ENCODE measurements at places on chromosomes 1 and 21.

GRCh38 chr1:27869719-27870085 is 2.6 kb upstream of the THEMIS2 start:
- DNase-seq: no peak

DNA sequence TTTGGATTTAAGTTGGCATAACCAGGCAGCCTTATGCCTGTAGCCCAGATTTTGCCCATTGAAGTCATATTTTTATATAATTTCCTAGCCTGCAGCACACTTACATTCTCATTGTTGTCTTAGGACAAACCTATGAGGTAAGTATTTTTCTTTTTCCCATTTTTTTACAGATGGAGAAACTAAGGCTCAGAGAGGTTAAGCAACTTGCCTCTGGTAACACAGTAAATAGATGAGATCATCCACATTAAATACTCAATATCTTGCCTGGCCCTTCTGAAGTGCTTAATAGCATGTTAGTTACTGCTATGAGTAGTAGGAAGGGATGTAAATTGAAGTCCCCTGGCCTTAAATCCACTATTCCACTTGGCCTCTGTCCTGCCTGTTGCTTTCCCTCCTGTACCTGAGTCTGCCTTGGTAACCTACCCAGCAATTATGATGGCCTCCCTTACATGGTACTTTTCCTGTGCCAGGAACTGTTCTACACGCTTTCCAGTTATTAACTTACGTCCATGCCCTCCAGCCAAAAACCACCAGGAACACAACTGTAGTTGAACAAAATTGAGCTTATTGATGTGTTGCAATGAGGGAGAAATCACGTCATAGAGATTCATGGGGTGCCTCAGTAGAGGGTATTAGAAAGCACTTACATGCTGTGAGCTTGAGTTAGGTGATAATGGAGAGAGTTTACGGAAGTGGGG is 111.6 kb upstream of the FGGY start:
- DNase-seq: no peak

DNA sequence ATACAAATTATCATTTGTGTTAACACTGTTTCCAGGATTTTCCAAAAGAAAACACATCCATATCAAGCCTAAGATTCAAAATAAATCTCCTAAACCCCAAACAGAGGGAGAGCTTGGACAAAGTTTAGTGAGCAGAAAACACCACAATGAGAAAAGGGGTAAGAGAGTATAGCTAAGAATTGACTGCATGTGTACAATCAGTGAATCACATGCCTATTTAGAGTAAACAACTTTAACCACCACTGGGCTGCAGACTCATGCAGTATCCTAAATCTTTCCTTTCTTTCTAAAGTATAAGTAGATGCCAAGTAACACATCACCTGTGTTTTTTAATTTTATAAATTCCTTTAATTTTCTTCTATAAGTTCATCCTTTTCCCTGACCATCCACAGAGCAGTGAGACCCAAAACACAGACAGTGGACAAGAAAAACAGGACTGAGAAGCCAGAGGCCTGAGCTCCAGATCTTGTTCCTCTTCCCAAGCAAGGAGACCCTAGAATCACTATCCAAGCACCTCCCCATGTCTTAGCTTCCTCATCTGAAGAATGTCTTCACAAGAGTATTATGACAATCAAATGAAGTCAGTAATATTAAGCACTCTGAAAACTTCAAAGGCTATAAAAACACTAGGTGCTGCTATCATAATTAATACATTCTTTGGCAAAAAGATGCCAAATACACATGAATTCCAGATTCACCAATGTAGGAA is 93.1 kb downstream of the VAV3 start:
- no peak for DNase-seq

DNA sequence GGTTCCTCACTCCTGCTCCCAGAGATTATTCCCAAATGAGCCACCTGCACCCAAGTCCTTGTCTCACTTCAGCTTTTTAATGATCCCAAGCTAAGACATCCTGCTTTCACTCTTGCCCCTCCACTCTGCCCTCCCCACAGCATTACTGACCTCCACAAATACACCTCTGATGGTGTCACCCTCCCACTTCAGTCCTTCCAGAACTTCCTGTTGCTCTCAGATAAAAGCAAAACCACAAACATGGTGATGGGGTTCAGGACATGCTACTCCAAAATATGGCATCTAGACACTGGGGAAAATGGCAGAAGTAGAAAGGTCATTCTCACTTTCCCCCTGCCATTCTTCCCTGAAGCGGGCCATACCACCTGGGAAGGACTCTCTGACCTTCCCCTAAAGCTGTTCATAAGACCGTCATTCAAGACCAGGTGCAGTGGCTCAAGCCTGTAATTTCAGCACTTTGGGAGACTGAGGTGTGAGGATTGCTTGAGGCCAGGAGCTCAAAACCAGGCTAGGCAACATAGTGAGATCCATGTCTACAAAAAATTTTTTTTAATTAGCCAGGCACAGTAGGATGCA is 65.8 kb upstream of the KLHDC7A start:
- no peak for DNase-seq

- no peak for DNase-seq
Measured at GRCh38 chr1:245434280-245434679, 279.5 kb downstream of the KIF26B start.

DNA sequence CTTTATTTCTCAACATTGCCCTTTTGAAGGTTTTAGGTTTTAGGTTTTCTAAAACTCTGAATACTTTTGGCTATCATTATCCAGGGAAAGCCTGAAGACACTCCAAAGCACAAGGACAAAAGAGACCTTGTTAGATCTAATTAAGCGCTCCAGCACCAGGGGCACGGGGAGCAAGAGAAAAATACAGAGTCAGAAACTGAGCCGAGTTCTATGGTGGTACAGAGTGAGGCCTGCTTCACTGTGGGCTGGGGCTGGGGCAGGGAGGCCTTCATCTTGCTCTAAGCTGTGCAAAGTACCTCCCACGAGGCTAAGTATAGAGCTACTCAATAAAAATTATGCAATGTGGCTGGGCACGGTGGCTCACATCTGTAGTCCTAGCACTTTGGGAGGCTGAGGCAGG is 19.7 kb upstream of the RAB4A start:
- DNase-seq: no peak

- no peak for DNase-seq
Measured at GRCh38 chr1:170267317-170267716, 121.6 kb downstream of the NTMT2 start.

DNA sequence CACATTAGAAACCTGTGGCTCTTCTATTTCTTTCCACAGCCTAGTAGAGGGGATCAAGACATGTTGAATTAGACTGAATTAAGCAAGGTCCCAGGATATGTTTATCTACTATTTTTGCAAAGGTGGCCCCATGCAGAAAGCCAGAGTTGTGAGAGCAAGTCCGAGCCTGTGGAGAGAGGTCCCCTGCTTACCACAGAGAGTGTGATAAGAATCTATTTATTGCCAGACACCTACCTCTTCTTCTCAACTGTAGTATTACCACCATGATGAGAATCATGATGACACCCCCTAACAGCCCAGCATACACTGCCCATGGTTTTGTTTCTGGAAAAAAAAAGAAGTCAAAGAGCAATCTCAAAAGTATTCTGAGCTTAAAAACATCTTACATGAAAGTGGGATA is 23.0 kb downstream of the SLAMF1 start:
- no peak for DNase-seq

- no peak for DNase-seq
Measured at GRCh38 chr1:153549741-153550397, 811 bp upstream of the S100A3 start.

GRCh38 chr21:27694667-27695066 is 727.8 kb upstream of the ADAMTS5 start:
- no peak for DNase-seq

DNA sequence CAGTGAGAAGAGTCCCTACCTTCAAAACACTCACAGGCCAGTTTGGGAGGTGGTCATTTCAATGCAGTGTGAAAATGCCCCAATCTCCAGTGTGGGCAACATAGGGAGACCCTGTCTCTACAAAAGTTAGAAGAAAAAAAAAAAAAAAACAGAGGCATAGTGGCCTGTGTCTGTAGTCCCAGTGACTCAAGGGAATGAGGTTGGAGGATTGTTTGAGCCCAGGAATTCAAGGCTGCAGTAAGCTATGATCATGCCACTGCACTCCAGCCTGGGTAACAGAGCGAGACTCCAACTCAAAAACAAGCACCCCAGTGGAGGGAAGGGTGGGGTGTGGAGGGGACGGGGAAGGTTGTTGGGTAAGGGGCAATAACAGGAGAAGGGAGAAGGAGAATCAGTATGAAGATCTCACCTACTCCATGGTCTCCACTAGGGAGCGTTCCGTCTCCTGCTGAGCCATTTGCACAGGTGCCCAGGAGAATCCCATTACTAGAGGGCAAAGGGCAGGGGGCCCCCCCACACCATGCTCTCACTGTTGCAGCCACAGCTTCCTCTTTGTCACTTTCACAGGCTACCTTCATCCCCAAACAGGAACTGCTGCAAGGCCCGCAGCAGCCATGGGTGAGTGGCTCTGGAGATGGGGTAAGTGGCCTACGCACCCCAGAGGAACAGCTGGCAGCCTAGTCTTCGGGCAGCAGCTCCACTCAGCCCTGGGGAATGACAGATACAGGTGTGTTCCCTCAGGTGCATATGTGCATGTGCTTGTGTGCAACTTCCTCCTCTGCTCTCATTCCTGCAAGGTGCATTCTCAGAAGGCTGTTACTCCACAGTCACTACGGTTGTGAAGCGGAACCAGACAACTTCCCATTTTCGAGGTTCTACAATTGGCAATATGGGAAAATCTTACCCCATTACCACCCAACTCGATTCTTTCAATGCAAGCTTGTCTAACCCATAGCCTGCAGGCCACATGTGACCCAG is 87.9 kb upstream of the LYST start:
- DNase-seq: no peak

DNA sequence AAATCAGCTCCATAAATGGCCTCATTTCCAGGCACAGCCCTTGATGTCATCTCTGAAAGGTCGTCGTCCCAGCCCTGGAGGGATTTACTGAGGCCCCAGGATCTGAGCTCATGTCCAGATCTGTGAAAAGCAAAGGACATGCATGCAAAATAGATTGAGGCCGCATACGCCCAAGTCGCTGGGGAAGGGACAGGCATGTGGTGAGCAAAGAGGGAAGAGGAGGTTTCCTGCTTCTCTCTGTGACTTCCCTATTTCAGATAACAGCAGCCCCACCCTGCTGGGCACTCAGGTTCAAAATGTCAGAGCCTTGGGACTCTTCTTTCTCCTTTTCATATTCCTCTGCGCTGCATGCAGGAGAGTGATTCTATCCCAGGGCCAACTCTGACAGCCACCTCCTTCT is 197.2 kb downstream of the ADSS2 start:
- no peak for DNase-seq

- DNase-seq: no peak
Measured at GRCh38 chr1:190679454-190679853, 201.8 kb upstream of the BRINP3 start.

- no peak for DNase-seq
Measured at GRCh38 chr1:16348414-16349182, 3.7 kb downstream of the FBXO42 start.

DNA sequence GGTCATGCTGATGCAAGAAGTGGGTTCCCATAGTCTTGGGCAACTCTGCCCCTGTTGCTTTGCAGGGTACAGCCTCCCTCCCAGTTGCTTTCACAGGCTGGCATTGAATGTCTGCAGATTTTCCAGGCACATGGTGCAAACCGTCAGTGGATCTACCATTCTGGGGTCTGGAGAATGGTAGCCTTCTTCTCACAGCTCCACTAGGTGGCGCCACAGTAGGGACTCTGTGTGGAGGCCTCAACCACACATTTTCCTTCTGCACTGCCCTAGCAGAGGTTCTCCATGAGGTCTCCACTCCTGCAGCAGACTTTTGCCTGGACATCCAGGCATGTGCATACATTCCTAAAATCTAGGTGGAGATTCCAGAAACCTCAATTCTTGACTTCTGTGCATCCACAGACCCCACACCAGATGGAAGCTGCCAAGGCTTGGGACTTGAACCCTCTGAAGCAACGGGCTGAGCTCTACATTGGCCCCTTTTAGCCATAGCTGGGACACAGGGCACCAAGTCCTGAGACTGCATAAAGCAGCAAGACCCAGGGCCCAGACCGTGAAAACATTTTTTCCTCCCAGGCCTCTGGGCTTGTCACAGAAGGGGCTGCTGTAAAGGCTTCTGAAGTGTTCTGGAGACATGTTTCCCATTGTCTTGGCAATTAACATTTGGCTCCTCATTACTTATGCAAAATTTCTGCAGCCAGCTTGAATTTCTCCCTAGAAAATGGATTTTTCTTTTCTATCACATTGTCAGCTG is 466.2 kb upstream of the PBX1 start:
- DNase-seq: no peak

DNA sequence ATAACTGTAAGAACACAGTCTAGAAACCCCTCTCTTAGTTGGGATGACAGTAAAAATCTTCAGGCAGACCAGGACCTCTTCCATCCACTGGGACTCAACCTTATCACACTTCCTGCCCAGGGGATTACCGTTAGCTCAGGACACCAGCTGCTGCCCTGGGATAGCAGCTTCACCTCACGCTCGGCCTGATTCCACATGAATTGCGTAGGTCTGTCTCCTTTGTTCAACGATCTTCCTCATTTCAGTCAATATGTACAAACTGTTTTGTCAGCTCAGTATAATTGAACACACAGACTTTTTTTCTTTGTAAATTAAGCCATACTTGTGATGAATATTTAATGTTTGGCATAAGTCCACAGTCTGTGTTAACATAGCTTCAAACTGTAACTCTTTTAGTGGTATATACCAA is 290.4 kb downstream of the GRIK1 start:
- no peak for DNase-seq

GRCh38 chr1:156618853-156619581 is at the start of gene HAPLN2:
HAPLN2 (plus strand) TSS chr1:156619415; CDS start chr1:156623491, 4,076 bp downstream.
- no peak for DNase-seq

DNA sequence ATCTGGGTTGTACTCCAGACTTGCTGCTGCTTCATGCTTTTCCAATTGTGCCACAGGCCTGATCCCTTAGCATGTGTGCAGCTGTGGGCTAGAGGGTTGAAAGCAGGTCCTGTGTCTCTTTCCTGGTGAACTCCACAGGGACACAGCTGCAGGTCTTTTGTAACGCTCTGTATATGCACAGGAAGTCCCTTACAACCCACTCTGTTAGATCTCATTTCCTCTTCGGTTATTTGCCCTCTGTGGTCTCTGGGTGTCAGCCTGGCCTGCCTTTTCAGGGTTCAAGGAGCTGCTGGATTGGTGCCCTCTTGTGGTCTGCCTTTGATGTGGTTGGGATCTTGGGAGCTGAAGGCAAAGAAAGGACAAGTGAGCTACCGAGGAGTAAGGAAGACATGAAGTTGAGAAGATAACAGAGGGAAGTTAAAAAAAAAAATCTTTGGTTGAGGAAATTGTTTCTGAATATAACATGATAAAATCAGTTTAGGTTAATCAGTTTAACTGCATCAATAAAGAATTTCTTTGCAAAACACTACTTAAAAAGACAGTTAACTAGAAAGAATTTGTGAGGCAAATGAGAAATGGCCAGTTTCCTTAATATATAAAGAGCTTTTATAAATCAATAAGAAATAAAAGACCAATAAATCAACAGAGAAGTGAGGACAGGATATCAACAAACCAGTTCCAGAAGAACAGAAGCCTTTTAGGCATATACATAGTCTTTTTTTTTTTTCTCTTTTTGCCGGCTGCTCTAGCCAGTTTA is 44.1 kb downstream of the UCK2 start:
- DNase-seq: peak; percentile 2

All from activated CD4-positive, CD25-positive, alpha-beta regulatory T cell (primary cell).